NCI-H1417 (cell line): ENCODE measurements at places on chromosomes 1 and 21.
A peak's percentile ranks its signal among the peaks of the same experiment; 100 is the strongest.

GRCh38 chr1:205542367-205542766 lies 37.9 kb downstream of the CDK18 start:
- no peak for DNase-seq

- peak; percentile 80 for DNase-seq
Observed at GRCh38 chr1:27388337-27389005, 4.0 kb upstream of the GPR3 start.

DNA sequence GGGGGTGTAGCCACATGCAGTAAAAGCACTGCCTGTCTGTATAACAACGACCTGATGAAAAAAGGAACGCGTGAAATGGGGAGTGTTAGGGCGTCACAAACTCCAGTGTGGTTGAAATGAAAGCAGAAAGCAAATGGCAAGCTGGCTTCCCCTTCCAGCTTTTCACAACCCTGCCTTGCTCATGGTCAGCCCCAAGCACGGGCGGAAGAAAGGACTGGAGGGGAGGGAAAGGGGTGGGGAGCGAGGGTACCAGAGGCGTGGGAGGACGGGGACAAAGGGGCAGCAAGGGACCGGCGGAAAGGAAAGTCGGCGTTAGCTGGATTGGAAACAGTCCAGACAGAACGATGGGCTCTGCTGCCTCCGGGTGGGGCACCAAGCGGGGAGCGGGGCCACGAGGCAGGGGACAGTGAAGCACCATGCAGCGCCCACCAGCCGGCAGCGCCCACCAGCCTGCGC lies 9.6 kb downstream of the VPS26C start:
- DNase-seq = peak; percentile 86

GRCh38 chr1:85478366-85478765 lies 13.4 kb upstream of the DDAH1 start:
- DNase-seq = no peak

GRCh38 chr1:219058891-219059820 lies 114.5 kb upstream of the LYPLAL1 start:
- DNase-seq = no peak

DNA sequence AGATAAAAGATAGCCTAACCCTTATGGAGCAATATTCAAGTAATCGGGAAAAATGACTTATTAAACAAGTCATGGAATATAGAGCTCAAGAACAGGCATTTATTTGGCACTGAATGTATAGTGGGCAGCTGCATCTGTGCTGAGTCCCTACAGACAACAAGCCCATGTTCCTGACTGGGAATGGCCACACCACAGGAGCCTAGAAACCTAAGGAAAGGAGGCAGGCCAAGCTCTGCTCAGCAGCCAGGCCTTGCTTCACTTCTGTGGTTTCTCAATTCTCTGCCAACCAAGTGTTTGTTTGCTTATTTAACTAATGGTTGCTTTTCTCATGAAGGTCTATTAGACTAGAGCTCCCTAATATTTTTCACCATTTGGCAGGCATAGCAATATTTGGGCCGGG lies 21.5 kb downstream of the AK2 start:
- no peak for DNase-seq

DNA sequence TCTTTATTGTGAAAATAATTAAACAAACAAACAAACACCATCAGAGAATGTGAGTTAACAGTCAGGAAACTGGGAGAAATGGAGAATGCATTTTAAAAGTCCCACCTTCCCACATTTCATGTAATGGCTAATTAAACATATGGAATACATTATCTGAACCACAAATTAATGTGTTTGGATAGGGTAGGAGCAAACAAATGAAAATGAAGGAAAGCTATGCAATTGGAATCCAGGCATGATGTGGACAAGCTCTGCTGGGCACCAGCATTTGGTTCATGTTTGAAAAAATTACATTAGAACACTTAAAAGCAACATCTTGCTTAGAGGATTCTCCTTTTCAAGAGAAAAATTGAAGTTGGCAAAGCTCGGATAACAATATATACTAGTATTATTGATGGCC lies 628.1 kb downstream of the LMO4 start:
- peak; percentile 10 for DNase-seq

DNA sequence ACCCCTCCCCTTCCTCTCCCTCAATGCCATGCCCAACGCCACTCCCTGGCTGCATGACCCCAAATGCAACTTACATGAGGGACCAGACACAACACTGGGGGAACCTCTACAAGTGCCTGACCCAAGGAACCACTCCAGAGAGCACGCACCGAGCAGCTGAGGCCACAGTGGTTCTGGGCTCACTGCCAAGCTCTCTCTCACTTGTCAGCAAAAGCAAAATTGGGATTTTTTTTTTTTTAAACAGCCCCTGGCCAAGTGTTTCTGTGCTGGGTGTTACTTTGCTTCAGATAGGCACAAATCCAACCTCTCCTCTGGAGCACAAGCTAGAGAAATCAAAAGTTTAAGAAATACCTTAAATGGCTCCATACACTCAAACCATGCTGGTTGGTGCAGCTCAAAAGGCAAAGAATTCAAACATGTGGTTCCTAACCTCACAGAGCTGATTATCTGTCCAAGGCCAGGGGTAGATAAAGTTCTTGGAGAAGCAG lies 363.0 kb downstream of the SETD4 start:
- peak; percentile 95 for DNase-seq

GRCh38 chr1:19811206-19811851 lies 3.8 kb downstream of the RNF186 start:
- DNase-seq = no peak

DNA sequence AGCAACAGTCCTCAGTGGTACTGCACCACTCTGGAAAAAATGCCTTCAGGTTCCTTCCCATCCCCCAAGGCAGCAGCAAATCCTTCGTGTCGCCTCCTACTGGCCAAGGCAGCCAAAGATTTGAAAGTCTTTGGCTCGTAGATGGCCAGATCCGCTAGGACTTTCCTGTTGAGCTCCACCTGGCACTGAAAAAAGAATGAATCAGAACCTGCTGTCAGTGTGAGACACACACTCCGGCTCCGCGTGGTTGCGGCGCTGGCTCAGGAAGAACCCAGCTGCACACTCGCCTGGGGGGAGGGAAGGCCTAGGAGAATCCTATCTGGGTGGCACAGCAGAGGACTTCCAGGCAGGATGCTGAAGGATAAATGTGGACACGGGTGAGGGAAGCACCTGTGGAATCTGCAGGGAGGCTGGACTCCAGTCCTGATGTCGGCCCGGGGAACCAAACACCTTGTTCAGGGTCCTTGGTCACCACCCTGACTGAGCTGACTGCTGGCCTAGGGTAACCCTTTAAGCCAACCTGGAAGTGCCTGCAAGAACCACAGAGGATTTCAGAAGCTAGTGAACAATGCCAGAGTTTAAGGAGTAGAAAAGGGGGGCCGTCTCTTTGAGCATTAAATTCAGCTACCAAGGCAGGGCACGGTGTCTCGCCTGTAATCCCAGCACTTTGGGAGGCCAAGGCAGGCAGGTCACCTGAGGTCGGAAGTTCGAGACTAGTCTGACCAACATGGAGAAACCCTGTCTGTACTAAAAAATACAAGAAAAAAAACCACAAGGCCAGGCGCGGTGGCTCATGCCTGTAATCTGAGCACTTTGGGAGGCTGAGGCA lies 3.2 kb upstream of the CCNL2 start:
- DNase-seq = no peak

- DNase-seq = no peak
Observed at GRCh38 chr1:222754366-222755139, 17.6 kb downstream of the FAM177B start.

GRCh38 chr1:48744032-48744431 lies 32.7 kb downstream of the BEND5 start:
- no peak for DNase-seq

GRCh38 chr21:44326716-44327602 lies 12.2 kb downstream of the CFAP410 start:
- peak; percentile 54 for DNase-seq

- no peak for DNase-seq
Observed at GRCh38 chr1:118101999-118102398, 83.0 kb downstream of the SPAG17 start.

- DNase-seq = no peak
Observed at GRCh38 chr1:236151739-236152424, 9.5 kb downstream of the GPR137B start.

DNA sequence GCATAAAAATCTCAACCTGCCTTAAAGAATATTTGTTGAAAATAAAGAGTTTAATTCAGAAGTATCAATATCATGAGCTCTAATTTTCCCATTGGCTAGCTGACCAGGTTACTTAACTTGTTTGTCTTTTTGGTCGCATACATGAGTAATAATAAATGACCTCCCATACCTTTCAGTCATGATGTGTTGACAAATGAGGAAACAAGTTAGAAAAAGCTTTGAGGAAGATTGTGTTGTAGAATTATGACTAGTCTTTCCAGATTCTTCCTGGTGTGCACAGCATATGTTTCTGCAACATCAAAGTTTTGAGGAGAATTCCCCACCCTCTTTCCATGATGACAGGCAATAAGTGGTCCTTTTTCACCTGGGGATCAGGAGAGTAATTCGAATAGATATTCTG lies 17.6 kb upstream of the PAPPA2 start:
- DNase-seq = no peak

GRCh38 chr1:2439369-2439768 lies 27.0 kb upstream of the PEX10 start:
- no peak for DNase-seq

DNA sequence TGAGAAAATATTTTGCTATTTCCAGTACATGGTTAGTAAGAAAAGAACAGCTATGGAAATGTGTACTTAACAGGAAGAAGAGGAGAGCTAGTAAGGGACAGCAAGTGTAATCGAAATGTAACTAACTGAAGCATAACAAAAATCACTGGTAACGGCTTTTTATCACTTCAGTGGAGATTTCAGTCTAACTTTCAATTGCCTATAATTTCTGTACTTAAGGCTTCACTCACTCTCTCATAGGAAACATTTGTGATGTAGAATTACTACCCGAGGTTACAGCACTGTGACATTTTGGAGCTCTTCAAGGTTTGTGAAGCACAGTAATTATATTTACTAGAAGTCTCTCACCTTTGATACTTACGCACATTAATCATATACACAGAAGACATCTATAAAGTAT lies 1119.1 kb downstream of the AMY1C start:
- no peak for DNase-seq

- DNase-seq = no peak
Observed at GRCh38 chr1:58258082-58258481, 288.4 kb downstream of the OMA1 start.

DNA sequence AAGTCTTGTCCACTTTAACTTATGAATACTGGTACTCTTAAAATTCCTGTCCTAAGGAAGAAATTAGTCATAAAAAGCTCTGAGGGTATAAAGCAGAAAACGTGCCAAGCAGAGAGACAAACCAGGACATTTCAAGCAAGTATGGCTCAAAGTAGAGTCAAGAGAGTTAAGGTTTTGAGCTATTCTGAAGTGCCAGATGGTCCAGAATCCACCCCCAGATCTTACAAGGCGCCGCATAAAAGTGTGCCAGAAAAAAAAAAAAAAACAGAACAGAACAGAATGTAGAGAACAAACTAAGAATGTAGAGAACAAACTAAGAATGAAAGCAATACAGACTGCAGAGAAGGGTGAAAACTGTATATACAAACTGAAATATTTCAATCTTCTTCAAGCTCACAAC lies 12.5 kb downstream of the EPS15 start:
- DNase-seq = no peak

DNA sequence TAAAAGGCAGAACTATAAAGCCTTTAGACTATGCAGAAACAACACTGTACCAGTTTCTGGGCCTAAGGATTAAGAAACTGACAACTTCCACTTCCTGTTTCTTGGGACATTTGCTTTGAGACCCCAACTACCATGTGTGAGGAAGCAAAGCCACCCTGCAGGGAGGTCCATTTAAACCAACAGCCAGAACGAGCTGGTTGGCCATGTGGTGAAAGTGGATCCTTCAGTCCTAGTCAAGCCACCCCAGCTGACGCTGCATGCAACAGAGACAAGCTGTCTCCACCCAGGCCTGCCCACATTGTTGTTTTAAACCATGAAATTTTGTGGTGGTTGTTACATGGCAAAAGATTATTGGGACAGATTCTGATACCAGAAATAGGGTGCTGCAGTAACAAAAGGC lies 31.8 kb upstream of the SLFNL1 start:
- no peak for DNase-seq

DNA sequence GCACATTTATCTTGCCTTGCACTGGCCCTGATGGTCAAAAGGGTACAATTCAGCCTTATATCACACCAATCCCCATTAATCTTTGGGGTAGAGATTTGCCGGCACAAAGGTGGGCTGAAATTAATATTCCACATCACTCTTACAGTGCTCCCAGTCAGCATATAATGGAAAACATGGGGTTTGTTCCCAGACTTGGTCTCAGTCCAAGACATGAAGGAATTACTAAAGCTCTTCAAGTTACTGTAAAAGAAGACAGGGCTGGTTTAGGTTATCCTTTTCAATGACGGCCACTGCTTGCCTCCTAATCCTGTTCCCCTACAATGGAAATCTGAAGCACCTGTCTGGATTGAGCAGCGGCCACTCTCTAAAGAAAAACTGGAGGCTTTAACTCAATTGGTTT lies 160.7 kb downstream of the IER5 start:
- no peak for DNase-seq

- DNase-seq = no peak
Observed at GRCh38 chr1:80427881-80428280, 1372.9 kb upstream of the ADGRL2 start.

- no peak for DNase-seq
Observed at GRCh38 chr1:44208226-44208625, 5.0 kb upstream of the DMAP1 start.

- peak; percentile 83 for DNase-seq
Observed at GRCh38 chr1:223102797-223103533, 40.1 kb downstream of the TLR5 start.
